ENCODE measurements at places on chromosomes 2 and 18.

- DNase-seq, result no peak
These were observed 468 bp upstream of the SATB2 start for GRCh38 chr2:199458009-199458805.

- DNase-seq, result no peak
These were observed 7.5 kb upstream of the TUBA4A start for GRCh38 chr2:219261024-219261855.

DNA sequence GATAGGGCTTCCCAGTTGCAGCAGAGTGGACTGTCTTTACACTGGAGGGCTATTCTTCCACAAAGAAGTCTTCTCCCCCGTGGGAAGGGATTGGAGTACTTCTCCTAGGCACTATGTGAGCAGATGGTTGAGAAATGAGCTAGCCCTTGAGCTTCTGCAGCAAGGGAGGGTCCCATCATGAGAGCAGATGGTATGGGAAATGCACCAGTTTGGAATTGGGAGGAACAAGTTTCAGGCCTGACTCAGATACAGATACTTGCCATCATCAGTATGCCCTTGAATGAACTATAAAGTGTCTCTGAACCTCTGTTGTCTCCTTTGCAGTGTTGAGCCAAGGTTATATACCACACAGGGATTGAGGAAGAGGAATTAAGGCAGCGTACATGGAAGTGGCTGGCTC is 757.4 kb downstream of the RNF144A start:
- DNase-seq, result no peak

GRCh38 chr18:36454848-36455458 is 157.4 kb downstream of the FHOD3 start:
- DNase-seq, result no peak

GRCh38 chr2:195331129-195331528 is 325.9 kb upstream of the SLC39A10 start:
- no peak for DNase-seq

GRCh38 chr2:119013671-119014070 is 71.7 kb downstream of the MARCO start:
- DNase-seq, result no peak

- DNase-seq, result no peak
These were observed 23.2 kb upstream of the CNTNAP5 start for GRCh38 chr2:124001696-124002430.
